Activated CD4-positive, alpha-beta T cell treated with anti-CD3 and anti-CD28 coated beads for 4 hours (primary cell): ENCODE measurements at places on chromosomes 16 and 17.

DNA sequence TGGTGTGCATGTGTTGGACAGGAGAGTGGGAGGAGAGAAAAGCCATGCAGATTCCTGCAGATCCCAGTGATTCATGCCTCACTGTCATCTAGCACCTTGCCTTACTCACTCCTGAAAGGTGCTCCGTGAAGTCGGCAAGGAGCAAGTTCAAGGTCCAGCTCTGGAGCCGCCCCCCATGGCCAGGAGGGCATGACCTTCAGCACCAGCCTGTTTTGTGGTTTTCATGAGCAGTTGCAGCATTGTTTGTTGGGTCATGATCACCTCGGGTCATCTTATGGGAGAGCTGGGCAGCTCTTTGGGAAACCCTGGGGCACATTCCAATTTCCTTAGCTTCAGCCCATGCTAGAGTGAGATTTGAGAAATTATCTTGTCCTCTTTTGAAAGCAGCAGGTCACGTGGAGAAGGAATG, 137.5 kb upstream of the IRX3 start:
- DNase-seq, result no peak

DNA sequence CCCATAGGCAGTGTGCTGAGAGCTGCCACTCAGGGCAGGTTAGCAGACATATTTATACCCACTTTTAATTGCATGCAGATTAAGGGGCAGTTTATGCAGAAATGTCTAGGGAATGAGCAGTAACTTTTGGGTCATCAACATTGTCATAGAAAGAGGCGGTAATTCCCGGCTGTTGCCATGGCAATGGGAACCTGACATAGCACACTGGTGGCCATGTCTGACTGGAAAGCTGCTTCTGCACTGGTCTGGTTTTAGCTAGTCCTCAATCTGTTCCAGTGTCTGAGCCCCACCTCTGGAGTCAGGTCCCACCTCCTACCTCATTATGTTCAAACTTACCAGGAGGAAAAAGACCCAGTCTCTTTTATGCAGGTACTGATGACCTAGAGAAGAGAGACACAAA, 31.5 kb upstream of the TNRC6C start:
- DNase-seq, result no peak

DNA sequence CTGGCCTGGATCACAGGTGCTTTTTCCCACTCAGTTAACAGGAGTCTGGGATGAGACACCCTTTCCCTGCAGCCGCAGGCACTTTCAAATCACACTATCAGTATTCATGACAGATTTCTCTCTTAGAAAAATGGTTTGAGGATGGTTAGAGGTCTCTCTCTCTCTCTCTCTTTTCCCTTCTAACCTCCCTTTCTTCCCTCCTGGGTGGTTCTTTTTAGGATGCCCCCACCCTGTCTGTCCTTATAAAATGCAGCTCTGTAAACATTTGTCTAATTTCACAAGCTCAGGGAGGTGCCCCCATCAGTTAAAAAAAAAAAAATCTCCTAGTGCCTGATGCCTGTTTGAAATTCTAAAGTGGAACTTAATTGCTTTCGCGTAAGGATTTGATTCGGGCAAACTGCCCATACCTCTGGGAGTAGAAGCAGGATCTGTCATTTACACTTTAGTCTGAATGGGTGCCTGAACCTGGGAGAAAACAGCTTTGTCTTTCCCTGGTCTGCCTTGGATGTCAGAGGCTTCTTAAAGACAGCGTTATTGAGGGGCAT, 158.8 kb downstream of the CCDC182 start:
- DNase-seq, result no peak

DNA sequence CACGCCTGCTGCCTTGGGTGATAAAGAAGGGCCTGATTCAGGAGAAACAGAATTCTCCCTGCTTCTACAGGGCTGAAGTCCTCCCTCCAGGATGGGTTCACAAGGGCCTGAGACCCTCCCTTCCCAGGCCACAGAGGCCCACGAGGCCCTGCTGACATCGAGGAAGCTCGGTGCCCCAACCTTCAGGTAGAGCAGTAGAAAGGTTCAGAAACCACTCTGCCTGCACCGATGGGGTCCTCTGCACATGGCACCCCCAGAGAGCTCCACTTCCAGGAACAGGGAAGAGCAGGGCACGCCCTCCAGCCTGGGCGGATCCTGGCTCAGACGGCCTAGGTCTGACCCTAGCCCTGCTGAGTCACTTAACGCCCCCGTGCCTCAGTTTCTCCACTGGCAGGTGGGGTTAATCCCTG, 773 bp downstream of the CENPX start:
- DNase-seq, result no peak

DNA sequence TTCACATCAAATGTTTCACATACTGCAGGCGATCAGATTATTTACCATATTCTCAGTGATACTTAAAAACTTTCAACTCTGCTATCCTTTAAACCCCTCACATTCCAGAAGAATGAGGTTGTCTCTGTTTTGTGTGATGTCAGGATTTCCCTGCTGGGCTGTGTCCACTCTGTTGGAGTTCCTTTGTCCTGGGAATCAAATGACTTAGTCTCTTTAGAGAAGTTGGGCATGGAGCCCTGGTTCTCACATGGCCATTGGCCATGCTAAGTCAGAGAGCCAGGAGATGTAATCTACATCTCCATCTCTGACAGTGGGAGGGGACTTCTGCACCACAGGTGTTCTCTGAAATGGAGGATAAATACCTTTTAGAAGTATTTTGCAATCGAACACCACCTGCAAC, 205.1 kb upstream of the MAF start:
- DNase-seq, result no peak

DNA sequence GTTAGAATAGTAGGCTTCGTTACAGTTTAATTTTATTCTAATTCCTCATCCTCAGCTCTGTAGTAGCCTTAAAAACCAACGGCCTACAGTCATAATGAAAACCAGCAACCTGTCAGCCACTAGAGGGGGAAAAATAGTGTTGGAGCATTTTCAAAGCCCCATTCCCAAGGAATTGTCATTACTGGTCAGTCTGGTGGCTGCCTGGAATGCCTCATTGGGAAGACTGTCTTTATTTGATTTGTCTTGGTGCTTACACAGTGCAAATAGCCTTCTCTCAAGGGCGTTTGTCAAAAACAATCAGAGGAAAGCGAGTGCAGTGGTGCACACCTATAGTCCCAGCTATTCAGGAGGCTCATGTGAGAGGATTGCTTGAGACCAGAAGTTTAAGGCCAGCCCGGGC, 4.7 kb downstream of the LPCAT2 start:
- no peak for DNase-seq

DNA sequence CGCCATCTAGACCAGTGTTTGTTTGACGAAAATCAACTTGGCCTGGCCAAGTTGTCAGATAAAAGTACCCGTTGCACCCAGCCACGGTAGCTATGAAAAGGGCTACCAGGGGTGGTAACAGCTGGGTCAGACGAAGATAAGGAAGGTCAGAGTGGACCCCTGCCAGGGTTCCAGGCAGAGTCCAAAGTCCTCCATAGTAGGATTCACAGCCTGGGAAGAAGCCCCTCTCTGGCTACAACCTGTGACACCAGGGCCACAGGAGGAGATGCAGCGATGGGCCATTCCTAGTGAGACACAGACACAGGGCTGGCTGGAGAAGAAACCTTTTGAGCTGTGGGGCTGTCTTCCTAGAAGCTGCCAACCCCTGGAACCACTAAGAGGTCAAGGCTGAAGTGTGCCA, 39.3 kb downstream of the MEAK7 start:
- DNase-seq, result no peak

DNA sequence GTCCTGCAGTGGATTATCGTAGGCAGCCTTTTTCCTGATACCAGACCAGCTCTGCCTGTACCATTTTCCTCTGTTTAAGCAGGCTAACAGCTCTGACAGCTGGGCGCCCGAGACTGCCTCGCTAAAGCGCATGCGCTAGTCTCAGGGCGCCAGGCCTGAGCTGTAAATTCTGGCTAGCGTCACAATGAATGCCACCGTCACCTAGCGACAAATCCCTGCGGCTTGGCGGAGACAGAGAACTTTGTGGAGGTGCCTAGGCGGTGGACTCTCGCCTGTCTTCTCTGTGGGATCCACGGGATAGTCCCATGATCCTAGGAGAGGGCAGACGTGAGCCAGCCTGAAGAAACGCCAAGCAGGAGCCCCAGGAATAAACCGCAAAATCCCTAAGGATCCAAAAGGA, 573.9 kb downstream of the KCNJ18 start:
- no peak for DNase-seq

- DNase-seq, result no peak
These were observed 4.5 kb upstream of the ADAM11 start for GRCh38 chr17:44754276-44754675.

DNA sequence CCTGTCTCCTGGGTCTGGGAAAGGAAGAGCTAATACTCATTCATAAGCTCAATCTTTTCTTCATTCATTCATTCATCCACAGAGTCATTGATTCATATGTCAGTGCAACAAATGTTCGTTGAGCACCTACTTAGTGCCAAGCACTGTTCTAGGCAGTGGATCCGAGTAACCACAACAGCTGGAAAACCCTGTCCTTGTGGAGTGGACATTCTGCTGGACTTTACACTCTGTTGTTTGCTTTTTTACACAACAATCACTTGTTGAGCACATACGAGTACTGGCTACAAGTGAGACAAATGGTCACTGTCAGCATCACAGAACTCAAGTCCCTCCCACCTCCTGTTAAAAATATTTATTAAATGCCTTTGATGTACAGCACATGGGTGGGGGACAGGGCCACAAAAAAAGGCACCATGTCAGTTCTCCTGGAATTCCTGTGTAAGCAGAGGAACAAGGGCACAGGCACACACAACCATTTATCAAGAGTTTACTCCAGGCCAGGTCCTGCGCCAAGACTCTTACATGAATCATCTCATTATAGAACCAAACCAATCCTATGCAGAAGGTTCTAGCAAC, 46.9 kb downstream of the TEKT5 start:
- DNase-seq, result no peak

DNA sequence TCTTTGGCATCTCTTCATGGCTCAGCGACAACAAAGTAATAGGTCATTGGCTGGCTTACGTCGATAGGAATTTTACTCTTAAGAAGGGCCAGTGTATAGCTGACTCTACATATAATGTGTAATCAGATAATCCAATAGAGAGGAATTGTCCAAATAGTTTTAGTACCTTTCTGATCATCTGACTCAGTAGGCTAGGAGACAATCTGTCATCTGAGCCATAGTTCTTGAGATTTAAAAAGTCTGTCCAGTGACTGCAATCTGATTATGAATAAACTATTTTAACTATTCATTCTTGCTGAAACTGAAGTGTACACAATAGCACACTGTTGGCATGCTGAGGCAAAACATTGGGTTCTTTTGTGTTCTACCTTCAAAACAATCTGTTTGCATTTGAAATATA, 21.4 kb upstream of the NOL11 start:
- DNase-seq, result no peak

DNA sequence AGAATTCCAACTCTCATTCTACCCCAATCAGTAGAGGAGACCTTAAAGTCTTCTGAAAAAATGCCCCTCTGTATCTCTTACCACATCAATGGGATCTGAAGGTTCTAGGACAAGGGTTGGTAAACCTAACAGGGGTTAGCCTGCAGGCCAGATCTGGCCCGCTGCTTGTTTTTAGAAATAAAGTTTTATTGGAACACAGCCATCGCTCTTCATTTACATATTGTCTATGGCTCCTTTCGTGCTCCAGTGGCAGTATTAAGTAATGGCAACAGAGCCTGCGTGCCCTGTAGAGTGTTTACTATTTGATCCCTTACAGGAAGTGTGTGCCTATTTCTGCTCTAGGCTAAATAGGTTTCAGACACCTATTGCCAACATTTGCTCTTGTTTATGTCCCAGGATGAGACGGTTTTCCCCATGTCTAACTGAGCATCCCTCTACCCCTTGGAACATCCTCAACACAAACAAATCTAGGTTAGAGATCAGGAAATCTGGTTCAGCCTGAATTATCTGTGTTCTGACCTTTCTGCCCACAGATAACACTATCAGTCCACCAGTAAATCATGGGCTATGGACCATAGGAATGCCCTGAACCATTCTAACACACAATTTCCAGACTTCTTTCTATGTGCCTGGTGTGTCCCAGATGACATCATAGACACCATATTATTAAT, 44.2 kb upstream of the ERCC4 start:
- no peak for DNase-seq

- DNase-seq, result no peak
These were observed 30.9 kb upstream of the SEC14L1 start for GRCh38 chr17:77109764-77110359.

DNA sequence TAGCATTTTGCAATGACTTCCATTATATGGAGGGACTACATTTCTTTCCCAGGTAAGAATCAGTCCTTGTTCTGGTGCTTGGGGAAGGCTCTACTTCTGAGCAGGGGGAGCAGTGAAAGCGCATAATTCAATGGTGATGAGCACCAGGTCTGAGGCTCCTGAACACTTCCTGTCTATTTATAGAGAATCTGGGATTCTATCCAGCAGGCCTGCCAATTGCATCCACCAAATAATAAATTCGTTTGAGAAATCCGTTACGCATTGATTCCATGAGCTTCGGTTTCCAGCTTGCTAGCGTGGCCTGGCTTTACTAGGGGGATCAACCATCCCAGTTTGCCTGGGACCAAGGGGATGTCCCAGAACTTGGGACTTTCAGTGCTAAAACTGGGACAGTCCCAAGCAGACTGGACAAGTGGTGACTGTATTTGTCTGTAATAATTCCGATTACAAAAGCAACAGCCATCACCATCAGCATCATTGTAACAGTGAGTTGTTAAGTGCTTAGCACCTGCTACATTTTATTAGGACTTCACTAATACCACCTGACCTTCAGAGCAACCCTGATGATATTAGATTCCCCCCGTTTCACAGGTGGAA, 349.9 kb downstream of the MAF start:
- DNase-seq, result no peak

GRCh38 chr16:65463652-65464260, 341.9 kb upstream of the CDH11 start:
- DNase-seq, result no peak

GRCh38 chr17:48770954-48771353, 42.4 kb upstream of the HOXB13 start:
- no peak for DNase-seq

DNA sequence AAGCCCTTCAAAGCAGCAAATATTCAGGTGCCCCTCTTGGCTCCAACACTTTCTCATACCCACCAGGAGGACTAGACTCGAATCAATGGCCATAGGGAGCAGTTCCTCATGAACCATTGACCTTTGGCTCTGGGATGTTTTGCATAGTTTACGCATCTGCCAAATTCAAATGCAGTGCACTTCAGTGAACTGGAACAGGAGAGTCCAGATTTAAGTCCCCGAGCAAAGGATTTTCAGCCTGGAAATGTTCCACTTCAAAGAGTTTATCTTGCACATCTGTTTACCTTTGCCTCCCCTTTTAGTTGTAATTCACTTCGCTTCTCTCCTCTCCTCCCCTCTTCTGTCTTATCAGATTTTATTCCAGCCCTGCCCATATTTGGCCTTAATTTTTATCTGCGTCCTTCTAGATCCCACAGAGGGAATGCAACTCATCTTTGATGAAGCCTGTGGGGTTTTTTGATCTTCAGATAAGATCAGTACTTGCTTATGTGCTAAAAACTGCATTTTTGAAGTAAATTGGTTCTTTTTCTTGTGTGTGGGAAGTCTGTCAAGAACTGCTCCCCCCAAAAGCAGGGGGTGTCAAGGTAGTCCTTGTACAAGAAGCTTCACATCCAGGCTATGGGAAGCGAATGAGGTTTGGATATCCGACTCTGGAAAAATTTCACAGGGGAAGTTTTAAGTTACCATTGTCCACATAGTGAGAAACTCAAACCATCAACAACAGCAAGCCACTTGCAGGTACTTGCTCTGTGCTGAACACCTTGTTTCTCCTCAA, 281.6 kb downstream of the RBFOX1 start:
- no peak for DNase-seq
